Dermis blood vessel endothelial cell (primary cell): ENCODE measurements at places on chromosomes 3 and 15.

DNA sequence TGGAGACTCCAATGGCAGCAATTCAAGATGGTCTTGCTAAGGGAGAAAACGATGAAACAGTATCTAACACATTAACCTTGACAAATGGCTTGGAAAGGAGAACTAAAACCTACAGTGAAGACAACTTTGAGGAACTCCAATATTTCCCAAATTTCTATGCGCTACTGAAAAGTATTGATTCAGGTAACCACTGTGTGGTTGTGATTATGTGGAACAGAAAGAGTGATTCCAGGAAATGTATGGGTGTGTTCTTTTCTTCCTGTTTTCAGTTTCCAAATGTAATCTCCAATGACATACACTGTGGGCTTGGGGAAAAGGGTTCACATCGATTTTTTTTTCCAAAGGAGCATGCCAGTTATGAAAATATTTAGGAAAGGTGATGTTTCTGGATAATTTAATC, 10.9 kb downstream of the SCG3 start:
- DNase-seq: no peak

DNA sequence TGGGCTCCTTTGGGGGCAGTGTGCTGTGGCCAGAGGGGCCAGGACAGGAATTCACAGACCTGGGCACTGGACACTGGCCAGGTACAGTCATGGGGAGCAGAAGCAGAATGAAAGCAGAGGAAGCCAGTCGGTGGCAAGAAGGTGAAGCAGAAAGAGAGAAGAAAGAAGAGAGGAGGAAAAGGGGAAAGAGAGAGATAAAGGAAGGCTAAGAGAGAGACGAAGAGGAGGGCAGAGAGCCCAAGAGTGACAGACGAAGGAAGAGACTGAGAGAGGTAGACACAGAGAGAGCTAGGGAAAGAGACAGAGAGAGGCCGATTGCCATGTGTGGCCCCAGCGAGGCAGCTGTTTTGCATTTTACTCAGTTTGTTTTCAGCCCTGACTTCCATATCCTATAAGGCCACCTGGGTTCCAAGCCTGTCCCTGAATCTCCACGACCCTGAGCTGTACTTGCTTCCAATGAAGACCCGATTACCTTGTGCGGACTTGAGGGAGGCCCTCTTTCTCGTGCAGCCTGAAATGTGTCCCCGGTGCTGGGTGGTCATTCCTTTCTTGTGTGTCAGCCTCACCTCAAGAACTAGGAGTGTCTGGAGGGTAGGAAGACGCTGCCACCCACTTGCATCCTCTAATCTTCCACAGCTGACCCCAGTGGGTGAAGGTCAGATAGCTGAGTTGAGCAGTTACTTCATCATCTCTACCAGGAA, 73.9 kb downstream of the LSM3 start:
- no peak for DNase-seq

DNA sequence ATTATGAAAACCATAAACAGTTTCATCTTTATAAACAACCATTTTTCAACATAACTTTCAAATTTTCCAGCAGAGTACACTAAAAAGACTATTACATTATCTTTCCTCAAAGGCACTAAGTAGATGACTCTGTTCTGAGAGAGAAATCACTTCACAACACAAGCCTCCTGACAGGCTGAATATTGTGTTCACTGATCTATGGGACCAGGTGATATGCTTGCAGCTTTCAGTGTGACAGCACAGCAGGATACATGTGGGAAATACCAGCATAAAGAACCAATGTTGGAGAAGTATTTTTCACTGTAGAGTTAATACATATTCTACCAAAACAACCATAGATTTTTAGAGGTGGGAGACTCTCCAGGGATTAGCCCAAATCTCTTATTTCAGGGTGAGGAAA, 350.6 kb downstream of the PLCL2 start:
- DNase-seq: no peak

- DNase-seq: peak; percentile 41
These were observed 55.7 kb downstream of the SYNPR start for GRCh38 chr3:63333815-63334214.

- peak; percentile 49 for DNase-seq
These were observed 19.6 kb upstream of the C15orf61 start for GRCh38 chr15:67501177-67501835.

GRCh38 chr15:50107157-50107556, 11.9 kb downstream of the ATP8B4 start:
- DNase-seq: no peak

DNA sequence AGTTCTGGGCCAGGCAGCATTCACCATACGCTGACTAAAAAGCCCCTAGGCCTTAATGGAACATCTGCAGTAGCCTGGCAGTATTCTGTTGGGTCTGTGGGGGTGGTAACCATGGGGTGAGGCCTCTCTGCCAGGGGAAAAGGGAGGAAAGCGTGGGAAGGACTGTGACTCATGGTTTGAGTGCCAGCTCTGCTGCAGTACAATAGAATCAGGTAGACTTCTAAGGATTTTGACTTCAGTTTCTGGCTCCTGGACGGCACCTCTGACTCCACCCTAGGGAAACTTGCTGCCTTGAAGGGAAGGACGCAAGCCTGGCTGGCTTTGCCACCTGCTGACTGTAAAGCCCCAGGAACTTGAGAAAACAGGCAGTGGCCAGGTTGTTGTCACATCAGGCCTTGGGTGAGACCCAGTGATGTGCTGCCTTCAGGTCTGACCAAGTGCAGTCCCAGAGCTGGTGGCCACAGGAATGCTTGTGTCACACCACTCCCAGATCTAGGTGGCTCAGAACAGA, 148.6 kb downstream of the SUCNR1 start:
- peak; percentile 90 for DNase-seq

DNA sequence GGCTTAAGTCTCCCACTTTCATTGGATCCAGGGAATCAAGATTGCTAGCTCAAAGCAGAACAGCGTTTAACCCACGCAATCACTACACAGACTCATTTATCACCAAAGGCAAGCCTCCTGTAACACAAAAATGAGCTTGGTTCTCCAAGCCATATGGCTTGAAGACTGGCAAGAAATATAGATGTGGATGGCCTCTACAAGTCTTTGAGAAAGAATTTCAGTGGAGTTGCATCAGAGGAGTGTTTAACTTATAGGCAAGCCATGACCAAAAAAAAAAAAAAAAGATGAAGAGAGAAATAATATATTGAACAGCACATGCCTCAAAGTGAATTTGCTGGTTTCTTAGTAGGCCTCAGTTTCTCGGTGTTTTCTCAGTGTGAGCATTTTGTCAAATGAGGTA, 27.3 kb downstream of the PDZRN3 start:
- DNase-seq: no peak

DNA sequence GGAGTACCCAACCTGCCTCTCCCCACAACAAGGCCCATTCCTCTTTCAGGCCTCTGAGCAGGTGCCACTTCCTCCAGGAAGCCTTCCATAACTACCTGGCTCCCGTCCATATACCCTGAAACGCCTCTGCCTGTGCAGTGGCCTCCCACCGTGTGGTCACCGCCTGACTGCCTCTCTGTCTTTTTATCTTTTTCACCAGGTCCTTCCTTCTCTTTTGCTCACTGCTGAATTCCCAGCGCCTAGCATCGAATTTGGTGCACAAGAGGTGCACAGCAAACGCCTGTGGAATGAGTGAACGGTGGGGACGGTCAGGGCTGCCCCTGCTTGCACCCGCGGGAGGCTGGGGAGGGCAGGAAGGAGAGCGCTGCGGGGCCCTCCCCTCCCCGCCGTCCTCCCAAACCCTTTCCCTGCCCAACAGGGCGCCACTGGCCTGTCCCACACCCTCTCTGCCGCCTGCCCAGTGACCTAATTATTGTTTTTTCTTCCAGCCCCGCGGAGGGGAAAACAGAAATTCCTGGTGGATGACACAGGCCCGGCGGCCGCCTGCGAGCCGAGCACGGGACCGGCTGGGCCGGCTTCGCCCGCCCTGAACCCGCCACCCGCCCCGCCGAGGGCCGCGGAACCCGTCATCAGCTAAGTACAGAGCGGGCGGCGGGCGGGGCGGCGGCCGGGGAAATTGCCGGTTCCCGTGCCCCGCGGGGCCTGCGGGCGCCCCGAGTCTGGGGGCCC, 140.1 kb downstream of the SMAD6 start:
- peak; percentile 88 for DNase-seq

DNA sequence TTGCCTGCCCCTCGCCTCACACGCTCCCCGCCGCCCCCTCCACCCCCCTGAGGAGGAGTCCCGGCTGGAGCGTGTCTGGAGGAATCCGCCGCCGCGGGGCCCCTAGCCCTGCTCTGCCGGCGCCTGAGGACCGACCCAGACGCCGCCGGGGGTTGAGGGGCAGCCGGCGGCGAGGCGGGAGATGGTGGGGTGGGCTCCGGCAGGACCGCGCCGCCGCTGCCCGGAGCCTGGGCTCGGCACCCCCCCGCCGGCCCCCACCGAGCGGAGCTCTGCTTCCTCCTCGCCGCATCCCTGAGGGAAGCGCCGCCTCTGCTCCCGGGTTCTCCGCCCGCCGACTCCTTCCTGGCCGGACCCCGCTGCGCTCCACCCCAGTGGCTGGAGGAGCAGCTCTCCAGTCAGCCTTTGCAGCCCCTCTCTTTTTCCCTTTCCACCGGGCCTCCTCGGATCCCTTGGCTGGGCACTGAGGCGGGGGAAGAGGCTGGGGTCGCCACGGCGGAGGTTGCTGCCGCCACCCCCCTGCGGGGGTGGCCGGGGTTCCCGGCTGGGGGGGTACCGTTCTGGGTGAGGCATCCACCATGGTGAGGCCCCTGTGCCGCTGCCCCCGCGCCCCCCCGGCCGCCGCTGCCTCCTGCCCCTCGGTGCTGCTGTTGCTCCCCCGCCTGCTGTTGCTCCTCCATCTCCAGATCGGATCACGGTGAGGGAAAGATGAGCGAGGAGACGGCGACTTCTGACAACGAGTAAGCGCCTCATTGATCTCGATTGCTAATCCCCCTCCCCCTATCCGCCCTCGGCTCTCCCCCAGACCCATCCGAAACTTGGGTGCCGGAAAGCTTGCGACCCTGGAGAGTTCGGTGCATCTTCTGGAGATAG, at the start of gene SPRED1:
SPRED1 (plus strand) TSS at position 356 of the 870 bp plus-strand sequence; CDS start at position 706, 350 bp downstream.
- DNase-seq: peak; percentile 60

DNA sequence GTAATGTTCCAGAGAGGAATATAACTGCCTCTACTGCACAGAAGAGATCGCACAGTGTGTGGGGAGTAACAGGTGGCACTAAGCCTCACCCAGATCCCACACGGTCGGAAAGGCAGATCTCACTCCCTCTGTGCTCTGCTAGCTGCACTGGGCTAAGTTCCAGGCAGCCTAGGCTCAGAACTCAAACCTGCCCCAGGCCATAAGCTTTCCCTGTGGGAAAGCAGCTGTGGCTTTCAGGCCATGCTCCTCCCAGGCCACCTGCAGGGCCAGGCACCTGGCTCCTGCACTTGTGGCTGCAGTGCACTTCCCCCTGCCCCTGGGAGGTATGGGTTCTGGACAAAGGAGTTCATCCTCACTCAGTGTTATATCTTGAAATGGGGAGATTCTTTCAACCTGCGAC, 27.5 kb downstream of the PCCB start:
- no peak for DNase-seq

- no peak for DNase-seq
These were observed 262.6 kb upstream of the NAALADL2 start for GRCh38 chr3:174596447-174596982.

DNA sequence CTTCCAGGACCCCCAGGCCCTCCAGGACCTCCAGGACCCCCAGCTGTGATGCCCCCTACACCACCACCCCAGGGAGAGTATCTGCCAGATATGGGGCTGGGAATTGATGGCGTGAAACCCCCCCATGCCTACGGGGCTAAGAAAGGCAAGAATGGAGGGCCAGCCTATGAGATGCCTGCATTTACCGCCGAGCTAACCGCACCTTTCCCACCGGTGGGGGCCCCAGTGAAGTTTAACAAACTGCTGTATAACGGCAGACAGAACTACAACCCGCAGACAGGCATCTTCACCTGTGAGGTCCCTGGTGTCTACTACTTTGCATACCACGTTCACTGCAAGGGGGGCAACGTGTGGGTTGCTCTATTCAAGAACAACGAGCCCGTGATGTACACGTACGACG, 22.1 kb upstream of the CMSS1 start:
- DNase-seq: no peak

- no peak for DNase-seq
These were observed 207.7 kb upstream of the PDZRN3 start for GRCh38 chr3:73832426-73832825.

- DNase-seq: no peak
These were observed 784 bp upstream of the CISH start for GRCh38 chr3:50612234-50612882.

DNA sequence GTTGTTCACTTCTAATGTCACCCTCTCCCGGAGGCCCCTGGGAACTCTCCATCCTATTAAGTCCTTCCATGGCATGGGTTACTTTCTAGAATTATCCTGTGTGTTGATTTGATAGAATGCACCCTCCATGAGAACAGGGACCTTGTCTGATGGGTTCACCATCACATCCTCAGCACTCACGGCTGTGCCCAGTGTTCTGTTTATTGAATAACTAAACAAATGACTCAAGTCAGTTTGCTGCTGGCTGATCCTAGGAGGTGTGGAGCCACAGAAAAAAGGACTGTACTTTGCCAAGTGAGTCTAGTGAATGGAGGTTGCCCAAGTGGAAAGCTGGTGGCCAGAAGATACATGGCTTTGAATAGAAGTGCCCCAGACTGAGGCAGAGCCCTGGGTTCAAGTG, 48.5 kb upstream of the RAB6B start:
- DNase-seq: no peak

- peak; percentile 89 for DNase-seq
These were observed 227.6 kb upstream of the BHLHE40 start for GRCh38 chr3:4751502-4752101.

DNA sequence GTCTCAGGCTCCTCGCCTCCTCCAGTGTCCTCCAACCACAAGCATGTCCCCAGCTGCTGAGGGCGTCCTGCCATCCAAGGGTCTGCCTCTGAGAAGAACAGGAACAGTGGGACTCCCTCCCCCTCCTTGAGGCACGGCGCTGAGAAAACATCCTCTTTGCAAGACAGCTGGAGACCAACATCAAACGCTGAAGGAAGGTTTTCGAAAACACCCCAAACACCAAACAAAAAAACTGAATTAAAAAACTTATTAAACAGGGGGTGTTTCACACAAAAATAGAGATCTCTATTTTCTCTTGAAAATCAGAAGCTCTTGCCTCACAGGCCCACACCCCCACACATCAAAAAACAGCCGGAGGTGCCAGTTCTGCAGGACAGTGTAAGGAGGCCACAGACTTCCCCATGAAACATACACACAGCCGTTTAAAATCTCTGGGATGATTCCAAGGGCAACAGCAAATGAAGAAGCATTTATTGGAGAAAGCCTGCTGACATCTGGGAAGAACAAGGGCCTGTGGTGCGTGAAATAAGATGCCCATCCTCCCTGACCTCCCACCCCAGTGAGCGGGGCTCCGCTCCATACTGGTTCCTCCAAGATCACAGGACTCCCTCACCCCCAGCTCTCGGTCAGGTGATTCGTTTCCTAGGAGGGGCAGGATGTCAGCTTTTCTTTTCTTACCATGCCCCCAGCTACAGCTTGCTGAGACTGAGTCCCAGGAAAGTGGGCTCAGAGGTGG, 71.3 kb downstream of the NUP210 start:
- no peak for DNase-seq
